ENCODE measurements at places on chromosomes 13 and 19.

- no peak for DNase-seq
Measured at GRCh38 chr13:106744516-106744915, 176.6 kb upstream of the ARGLU1 start.

GRCh38 chr19:34375598-34375997 lies 10.6 kb downstream of the GPI start:
- no peak for DNase-seq

GRCh38 chr13:99385940-99386339 lies 78.7 kb upstream of the GPR183 start:
- DNase-seq, result no peak

DNA sequence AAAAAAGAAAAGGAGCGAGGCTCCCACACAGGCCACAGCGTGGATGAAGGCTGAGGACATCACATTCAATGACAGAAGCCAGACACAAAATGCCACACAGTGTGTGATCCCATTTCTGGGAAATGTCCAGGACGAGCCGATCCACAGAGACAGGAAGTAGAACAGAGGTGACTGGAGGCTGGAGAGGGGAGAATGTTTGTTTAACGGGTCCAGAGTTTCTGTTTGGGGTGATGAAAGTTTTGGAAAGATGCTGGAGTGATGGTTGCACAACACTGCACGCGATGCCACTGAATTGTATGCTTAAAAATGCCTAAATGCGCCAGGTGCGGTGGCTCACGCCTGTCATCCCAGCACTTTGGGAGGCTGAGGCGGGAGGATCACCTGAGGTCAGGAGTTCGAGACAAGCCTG lies 650 bp upstream of the FUT5 start:
- DNase-seq, result no peak

- DNase-seq, result no peak
Measured at GRCh38 chr19:7120499-7120898, 51.0 kb downstream of the ZNF557 start.

DNA sequence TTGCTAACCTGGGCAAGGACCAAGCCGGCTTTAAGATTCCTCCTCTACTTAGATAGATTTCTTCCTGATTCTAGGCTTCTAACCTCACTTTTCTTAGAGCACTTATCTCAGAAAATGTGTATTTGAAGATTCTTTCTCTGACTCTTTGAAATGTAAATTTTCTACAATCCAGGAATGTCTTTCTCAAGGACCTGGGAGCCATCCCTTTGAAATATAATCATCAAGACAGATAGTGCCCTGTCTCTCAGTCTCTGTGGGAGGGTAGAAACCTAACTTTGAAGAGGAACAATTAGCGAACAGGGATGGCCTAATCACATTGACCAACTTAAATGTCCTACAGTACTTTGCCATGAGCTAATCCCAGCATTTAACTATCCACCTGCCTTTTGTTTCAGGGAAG lies 1646.0 kb downstream of the PCDH9 start:
- no peak for DNase-seq

- no peak for DNase-seq
Measured at GRCh38 chr19:30743702-30744101, 371.5 kb downstream of the ZNF536 start.

GRCh38 chr13:98447881-98448641 lies 128.8 kb downstream of the STK24 start:
- DNase-seq, result peak; percentile 34

- no peak for DNase-seq
Measured at GRCh38 chr13:110479648-110480047, 81.9 kb downstream of the RAB20 start.

GRCh38 chr13:71303144-71303543 lies 563.9 kb downstream of the DACH1 start:
- no peak for DNase-seq

GRCh38 chr13:100068133-100068931 lies 20.6 kb upstream of the PCCA start:
- no peak for DNase-seq

- DNase-seq, result no peak
Measured at GRCh38 chr19:5674714-5675113, 5.6 kb downstream of the MICOS13 start.

- DNase-seq, result no peak
Measured at GRCh38 chr19:7746903-7747884, at the start of gene CD209. TSS of gene CD209 (minus strand) at chr19:7747534. CDS start at chr19:7747511, 23 bp downstream.

- DNase-seq, result peak; percentile 96
Measured at GRCh38 chr13:26557393-26558073, at the start of gene WASF3. TSS of gene WASF3 (plus strand) at chr13:26557683. CDS start at chr13:26642271, 84,588 bp downstream.

DNA sequence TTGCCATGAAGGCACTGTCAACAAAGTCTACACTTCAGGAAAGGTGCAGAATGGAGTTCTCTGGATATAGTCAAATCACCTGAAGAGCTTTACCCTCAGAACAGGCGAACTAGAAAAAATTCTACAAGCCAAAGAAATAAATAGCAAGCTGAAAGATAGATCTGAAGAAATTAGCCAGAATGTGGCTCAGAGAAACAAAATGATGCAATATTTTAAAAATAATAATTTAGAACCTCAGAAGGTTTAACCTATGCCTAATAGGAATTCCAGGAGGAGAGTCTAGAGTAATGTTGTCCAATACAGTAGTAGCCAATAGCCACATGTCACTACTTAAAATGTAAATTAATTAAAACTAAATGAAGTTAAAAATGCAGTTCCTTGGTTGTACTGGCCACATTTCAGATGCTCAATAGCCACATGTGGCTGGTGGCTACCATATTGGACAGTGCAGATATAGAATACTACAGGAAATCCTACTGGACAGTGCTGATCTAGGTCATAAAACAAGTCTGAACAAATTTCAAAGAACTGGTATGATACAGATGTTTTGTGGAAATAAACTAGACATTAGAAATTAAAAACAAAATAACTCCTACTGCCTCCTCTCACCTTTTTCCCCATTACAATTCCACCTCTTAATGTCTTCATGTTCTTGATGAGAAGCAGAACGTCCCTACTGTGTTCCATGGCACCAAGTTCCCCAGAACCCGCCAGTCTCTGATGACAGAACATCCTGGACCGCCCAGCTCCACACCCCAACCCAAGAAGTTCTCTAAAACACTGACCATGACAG lies 679 bp upstream of the CDADC1 start:
- DNase-seq, result no peak

- no peak for DNase-seq
Measured at GRCh38 chr13:60275208-60275607, 111.5 kb upstream of the DIAPH3 start.

- no peak for DNase-seq
Measured at GRCh38 chr13:46004491-46004890, 48.1 kb downstream of the ZC3H13 start.

DNA sequence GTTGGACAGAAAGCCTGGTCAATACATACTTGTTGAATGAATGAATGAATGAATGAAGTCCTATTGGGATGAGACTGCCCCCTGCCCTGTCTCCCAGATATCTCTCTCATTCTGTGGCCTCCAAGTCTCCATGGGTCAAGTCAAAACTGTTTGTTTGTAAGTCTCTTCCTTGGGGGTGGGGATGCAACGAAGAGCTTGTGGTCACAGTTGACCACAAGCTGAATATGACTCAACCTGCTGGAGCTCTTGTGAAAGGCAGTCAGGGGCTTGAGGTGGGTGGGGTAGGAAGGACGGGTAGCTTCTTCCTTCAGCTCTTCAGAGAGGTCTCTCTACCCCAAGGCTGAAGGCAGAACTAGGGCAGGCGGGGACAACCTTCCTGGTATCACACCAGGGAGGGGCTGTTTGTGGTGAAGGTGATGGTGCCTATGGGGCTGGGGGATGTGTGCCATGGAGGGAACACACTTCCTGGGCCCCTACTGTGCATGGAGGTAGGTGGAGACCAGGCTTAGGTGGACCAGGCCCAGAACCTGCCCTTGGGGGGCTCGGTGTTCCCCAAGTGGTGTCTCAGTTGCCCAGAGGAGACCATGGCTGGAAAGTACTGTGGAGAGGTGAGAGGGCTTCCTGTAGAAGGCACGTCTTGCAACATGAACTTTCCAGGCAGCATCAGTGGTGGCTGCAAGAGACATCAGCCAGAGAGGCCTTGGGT lies 8.0 kb downstream of the MYO1F start:
- peak; percentile 93 for DNase-seq

- no peak for DNase-seq
Measured at GRCh38 chr13:100600915-100601314, 12.3 kb upstream of the GGACT start.

DNA sequence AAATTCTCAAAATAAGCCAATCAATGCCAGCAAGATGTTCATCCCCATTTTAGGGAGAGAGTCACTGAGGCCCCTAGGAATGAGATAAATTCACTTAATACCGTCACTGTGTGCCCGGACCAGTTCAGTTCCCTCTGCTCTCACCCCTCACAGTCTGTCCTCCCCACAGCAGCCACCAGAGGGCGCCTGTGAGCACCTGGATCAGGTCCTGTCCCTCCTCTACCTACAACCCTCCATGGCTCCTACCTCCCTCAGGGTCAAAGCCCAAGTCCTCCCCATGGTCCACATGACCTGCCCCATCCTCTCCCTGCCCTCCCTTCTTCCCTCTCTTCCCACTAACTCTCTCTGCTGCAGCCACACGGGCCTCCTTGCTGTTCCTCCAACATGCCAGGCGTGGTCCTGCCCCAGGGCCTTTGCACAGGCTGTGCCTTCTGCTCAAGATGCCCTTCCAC lies 42.0 kb upstream of the NFIC start:
- no peak for DNase-seq

- DNase-seq, result peak; percentile 13
Measured at GRCh38 chr13:38348861-38349389, 726 bp upstream of the UFM1 start.

GRCh38 chr13:72559716-72560115 lies 167.7 kb downstream of the MZT1 start:
- DNase-seq, result peak; percentile 1

DNA sequence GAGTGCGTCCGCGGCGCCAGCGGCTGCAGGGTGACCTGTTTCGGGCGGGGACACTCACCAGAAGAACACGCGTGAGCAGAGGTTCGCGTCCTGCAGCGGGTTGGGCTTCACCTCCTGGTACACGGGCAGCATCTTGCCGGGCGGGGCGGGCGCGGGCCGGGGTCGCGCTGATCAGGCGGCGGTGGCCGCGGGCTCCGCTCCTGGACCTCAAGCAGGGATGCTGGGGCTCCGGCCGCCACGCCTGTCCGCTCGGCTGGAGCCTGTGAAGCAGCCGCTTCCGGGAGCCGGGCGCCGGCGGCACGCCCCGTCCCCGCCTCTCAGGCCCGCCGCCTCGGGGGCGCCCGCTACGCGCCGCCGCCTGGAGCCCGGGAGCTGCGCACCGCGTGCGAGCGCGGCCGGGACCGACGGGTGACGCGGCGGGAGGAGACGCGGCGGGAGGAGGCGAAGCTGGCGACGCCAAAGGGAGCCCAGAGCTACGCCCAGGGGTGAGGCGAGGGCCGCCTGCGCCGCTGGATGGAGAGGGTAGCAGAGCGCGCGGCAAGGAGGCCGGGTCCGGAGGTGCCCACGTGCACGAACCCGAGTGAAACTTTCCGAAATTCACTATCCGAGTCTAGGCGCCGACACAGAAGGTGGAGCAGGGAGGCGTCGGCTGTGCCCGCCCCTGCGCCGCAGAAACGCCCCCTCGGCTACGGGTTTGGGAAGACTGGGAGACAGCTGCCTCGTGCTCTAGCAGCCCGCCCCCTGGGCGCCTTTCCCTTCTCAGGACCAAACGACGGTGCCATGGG lies at the start of gene ABCC4:
Gene ABCC4, minus strand, starts transcription at position 269 of the 785 bp plus-strand sequence. Its CDS starts 137 bp downstream, at position 132.
- peak; percentile 78 for DNase-seq

DNA sequence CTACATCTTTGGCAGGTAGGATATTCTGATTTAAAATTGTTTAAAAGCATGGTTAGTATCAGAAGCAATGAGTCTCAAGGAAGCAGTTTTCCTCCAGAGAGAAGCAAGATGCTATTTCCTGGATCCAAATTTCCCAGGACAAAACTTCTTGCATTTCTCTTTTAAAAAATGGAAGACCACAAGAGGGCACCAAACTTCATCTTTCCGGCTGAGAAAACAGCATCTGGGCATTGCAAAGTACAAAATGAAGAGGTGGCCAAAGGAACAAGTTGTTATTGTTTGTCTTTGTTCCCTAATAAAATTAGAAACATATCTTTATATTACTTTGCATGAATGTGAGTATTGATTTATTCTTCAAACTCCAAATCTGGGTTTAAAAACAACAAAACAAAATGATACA lies 60.0 kb upstream of the LRCH1 start:
- DNase-seq, result peak; percentile 63

GRCh38 chr19:34493649-34494044 lies 12.1 kb downstream of the WTIP start:
- no peak for DNase-seq

- no peak for DNase-seq
Measured at GRCh38 chr19:38830039-38830733, 1.4 kb downstream of the ECH1 start.

DNA sequence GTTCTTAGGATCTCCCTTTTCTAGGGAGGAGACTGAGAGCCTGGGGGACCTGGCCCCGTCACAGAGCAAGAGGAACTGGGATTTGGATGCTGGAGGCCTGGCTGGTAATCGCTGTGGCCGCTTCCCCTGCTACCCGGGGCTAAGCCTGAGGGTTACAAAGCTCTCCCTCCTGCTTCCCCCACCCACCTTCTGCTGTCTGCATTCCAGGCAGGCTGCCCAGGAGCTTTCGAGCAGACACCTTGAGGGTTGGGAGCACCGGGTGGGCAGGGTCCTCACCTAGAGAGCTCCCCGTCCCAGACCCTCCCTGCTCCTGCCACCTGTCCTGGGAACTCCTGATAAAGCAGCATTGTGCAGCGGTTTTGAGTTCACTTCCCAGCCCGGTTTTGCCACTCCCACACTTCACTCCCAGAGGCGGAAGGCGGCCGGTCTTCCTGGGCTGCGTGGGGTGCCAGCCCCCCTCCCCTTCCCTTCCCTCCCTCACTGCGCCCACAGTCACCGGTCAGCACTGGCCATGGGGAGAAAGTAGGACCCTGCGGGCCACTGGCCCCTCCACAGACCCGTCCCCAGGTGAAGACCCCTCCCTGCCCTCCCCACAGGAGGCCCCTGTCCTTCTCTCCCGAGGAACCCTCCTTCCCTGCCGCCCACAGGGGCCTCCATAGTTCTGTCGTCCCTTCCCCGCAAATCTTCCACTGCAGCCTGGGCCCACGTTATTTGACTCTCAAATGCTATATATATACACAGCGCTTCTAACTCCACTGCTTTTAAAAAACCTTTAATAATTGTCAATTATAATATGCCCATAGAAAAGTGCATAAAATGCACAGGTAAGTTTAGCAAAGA lies 8.1 kb downstream of the PAK4 start:
- no peak for DNase-seq

DNA sequence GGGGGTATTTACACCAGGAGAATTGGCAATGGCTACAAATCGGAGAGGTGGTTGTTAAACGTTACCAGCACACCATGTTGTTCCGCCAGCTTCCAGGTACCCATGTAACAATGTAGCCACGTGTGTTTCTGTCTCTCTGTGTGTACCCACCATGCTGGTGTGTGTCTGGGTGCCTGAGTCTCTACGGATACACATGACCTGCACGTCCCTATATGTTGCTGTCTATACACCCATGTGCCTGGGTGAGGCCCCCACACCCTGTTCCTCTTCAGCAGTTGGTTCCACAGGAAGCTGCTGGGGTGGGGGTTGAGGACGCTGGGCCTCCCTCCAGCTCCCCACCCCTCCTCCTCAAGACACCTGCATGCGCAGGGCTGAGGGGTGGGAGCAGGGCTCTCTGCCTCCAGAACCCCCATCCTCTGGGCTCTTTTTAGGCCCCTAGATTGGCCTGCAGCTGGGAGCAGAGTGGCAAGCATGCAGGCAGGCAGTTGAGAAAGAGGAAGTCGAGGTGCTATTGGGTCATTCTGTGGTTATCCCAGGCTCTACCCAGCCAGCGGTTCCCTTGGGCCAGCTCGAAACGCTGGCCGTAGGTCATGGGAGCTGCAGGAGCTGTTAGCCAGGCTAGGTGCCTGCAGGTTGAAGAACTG lies at the start of gene ARHGEF18:
Gene ARHGEF18, plus strand, starts transcription at position 351 of the 644 bp plus-strand sequence. CDS start 13,954 bp downstream, outside the sequence.
- DNase-seq, result no peak
